ENCODE measurements at places on chromosomes 11 and 22.

- DNase-seq: no peak
Observed at GRCh38 chr11:64078284-64078683, 42.6 kb downstream of the FLRT1 start.

- DNase-seq: no peak
Observed at GRCh38 chr11:15819679-15820286, 536.6 kb downstream of the SOX6 start.

DNA sequence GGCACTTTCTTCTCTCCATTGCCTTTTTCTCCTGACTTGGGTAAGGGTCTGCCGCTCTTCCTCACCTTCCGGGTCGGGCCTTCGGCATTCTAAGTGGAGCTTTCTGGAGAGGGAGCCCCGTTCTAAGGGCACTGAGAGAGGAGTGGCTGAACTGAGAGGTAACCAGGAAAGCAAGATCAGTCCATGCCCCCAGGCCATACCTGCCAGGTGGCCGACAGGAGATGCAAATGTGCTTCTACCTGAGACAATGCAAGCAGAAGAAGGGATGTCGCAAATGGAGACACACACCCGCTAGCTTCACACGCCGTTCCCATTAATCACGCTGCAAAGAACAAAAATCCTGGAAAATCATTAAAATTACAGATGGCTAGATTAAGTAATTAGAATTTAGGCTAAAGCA, 156.4 kb upstream of the TBCEL start:
- no peak for DNase-seq

DNA sequence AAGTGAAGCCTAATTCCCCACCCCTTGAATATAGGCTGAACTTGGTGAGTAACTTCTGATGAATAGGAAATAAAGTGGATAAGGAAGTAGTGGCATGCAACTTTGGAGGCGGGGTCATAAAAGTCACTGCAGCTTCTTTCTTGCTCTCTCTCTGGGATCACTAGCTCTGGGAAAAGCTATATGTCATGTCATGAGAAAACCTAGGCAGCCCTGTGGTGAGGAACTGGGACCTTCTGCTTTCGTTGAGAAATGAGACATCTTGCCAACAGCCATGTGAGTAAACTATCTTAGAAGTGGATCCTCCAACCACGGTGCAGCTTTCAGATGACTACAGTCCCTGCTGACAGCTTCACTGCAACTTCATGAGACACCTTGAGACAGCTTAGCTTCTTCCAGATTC, 15.7 kb downstream of the ZNF214 start:
- DNase-seq: no peak

- DNase-seq: no peak
Observed at GRCh38 chr22:49237703-49238102, 590.0 kb downstream of the BRD1 start.

- no peak for DNase-seq
Observed at GRCh38 chr22:39368461-39368911, 18.7 kb downstream of the SYNGR1 start.

GRCh38 chr11:5923427-5923776, 18.6 kb upstream of the OR56A3 start:
- no peak for DNase-seq

DNA sequence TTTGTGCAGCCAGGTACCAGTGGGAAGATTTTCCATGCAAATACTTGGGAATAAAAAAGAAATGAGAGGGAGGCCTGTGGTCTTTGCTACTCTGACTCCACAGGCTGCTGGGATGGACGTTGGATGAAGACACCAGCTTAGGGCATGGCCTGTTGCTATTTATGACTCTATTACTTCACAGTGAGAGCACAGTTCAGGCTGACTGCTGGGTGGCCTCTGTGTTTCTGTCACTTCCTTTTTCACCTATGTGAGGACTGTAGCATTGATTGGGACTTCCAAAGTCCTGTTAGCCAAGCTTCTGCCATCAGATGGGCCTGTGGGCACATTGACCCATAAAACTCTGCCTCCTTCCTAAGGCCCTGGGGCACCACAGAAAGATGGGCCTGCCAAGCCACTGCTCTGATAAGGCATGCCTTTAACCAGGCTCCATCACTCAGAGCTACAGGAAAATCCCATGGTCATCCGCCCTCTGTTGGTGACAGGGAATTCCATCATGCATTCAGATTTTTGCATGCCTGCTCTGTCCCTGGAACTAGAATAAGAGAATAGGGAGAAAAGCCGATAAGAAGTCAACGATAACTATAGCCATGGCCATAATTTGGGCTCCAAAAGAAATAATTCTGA, 64.6 kb downstream of the KCNJ1 start:
- no peak for DNase-seq

GRCh38 chr11:61911128-61911700, 6.2 kb downstream of the RAB3IL1 start:
- no peak for DNase-seq

DNA sequence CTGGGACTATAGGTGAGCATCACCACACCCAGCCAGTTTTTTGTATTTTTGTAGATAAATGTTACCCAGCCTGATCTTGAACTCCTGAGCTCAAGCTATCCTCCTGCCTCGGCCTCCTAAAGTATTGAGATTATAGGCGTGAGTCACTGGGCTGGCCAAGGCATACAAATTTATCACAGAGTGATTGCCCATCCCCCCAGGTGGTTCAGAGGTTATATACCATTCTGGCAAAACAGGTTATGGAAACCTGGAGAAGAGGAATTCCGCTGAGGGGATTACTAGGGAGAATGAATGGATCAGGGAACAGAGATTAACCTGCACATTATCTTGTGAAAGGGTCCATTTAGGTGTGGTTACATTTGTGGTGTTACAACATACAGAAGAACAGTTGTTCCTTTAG, 8.1 kb downstream of the ATG13 start:
- DNase-seq: no peak

- DNase-seq: no peak
Observed at GRCh38 chr22:49462795-49463194, 364.9 kb downstream of the BRD1 start.

DNA sequence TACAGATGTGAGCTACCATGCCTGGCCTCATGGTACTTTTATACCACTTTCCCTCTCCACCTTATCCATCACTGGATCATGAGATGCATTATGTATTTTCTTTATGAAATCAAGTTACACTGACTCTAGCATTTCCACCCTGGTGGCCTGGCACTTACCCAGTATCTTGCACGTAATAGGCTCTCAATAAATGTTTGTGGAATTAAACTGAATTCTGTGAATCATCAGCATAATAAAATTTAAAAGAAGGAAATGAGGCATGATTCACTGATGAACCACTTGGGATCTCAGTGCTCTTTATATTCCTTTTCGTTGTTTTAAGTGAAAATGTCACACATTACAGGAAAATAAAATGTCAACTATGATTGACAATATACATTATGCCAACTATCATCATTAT, 25.1 kb downstream of the ADM start:
- no peak for DNase-seq

All from central memory CD8-positive, alpha-beta T cell (primary cell).